Cortex of kidney (tissue), 1 donor: ENCODE measurements at places on chromosomes 16 and 17.

DNA sequence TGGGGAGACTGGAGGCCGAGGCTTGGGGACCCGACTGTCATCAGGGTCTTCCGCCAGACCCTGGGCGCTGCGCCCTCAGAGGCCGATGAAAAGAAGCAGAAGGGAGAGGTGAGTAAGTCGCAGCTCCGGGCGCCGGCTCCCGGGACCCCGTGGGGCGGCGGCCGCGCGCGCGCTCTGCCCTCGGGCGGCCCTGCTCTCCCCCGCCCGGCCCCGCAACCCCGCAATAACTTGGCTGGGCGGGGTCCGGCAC lies 392 bp upstream of the ABHD15 start:
- no peak for DNase-seq

DNA sequence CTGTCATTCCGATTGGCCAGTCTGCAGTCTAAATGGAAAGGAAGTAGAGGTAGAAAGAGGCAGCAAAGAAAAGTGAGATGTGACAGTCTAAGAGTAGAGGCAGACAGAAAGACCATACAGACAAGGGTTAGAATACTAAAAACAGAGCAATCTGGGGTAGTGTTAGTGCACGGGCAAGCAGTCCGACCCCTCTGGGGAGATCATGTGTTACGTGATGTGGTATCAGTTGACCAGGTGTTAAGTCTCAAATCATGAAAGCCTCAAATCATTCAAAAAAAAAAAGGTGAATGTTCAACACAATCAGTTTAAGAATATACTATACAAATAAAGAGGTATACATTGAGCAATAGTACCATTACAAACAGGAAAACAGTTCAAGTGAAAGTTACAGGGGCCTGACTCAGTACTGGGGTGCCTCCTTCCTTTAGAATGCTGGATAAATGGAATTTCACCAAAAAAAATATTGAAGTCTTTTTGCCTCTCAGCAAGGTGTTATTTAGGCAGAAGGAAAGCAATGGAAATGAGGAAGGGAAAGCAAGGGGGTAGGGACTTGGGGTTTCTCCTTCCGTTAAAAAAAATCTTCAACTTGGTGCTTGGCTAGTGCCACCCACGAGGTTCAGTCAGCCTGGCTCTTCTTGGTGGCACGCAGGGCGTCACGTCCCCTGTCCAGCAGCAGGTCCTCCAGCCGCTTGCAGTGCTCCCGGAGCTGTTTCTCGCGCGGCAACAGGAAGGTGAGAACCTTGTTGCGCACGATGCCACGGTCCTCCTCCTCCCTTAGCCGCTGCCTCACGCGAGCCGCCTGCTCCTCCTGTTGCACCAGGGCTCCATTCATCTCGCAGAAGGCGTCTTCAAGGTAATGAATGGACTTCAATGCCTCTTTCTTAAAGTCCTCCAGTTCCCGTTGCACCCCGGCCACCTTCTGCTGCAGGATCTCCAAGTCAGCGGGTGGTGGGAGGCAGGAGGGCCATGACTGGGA lies 616 bp downstream of the CCDC182 start:
- no peak for DNase-seq

- DNase-seq: no peak
These were observed 31.6 kb downstream of the MMP15 start for GRCh38 chr16:58057121-58057520.

- no peak for DNase-seq
These were observed 1.6 kb upstream of the KCNJ12 start for GRCh38 chr17:21374441-21375161.

DNA sequence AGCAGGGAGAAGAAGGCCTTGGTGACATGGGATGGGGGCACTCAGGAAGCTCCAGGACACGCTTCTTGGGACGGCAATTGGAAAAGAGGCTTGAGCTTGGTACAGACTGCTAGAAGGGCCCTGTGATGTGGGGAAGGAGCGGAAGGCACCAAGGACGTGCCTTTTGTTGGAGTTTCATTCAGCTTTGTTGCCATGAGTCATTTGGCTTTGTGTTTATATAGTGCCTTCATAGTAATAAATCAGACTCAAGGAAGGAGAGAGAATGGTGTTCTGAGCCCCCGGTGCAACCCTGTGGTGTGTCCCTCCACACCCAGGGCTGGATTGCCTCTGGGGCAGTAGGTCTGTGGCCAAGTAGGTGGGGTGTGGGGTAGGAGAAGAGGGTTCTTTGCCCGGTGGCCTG lies 7.4 kb upstream of the TBX4 start:
- DNase-seq: no peak

DNA sequence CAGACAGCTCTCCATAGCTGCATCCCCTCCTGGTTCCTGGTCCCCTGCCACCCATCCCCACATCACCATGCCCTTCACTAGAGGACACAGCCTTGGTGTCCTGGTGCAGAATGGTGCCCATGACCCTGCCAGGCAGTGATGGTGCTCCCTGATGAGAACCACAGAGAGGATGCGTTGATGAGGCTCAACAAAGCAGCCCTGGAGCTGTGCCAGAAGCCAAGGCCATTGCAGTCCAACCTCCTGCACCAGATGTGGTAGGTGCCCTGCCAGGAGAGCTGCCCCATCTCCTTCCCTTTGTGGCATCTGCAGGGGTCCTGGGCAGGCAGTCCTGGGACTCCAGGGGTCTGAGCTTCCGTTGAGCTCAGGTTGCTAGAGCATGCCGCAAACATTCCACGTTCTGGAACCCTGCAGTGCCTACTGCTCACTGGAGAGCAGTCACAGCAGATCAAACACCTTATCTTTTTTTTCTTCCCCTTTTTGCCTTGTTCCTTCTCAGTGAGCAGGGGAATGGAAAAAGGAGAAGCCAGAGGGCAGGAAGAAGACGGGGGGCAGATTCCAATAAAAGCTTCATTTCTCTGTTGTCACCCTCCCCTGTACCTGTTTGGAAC lies 5.3 kb upstream of the EPN3 start:
- DNase-seq: no peak

DNA sequence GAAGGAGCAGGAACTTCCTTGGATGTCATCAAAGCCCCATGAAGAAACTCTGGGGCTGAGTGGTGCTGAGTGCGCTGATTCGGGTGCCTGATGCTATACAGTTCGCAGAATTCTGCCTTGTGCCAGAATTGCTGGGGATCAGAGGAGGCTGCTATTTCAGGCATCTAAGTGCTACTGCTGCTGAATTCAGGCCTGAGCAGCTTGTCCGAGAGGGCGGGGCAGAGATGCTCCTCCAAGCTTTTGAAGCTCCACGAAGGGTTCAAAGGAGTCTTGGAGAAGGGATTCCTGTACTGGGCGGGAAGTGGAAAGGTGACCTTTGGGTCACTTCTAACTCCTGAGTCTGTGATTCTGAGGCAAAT lies 227.8 kb downstream of the CCDC182 start:
- DNase-seq: no peak

DNA sequence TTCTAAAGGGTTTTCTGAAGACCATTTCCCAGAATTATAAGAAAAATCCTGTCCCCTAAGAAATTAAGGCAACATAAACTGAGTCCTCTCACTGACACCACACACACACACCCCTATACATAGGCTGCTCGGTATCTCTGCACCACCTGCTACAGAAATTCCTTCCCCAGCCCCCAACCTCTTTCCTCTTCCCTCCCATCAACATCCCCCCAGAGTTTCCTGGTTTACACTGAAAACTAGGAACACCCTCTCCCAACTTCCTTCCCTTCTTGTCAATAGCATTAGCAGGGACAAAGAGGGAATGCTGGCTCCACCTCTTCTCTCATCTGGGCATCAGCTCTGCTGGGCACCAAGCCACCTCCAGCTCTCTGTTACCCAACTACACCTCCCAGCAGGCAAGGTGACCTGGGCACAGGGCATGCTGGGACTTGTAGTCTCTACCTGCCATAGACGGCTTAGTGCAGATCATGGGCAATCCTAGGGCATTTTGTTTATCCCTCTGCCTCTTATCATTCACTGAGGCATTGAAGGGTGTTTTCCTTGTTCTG lies 15.7 kb downstream of the CAVIN1 start:
- DNase-seq: no peak

- no peak for DNase-seq
These were observed 9.1 kb upstream of the TMEM100 start for GRCh38 chr17:55731586-55732250.

DNA sequence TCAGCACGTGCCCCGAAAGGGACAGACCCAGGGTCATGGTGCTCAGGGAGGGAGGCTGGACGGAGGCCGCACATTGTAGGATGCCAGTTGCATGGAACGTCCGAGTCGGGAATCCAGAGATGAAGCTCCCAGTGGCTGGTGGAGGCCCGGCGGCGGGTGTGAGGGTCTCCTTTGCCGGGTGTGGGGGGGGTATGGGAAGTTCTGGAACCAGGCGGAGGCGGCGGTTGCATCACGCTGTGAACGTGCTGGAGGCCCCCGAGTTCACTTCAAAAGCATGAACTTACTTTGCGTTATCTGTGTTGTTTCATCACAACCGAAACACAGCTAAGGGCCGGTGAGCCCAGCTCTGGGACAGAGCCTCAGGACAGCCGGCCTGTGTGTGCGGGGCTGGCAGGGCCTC lies 73.4 kb upstream of the GNG13 start:
- DNase-seq: no peak

GRCh38 chr16:24180451-24180850 lies 75.7 kb upstream of the CACNG3 start:
- no peak for DNase-seq

DNA sequence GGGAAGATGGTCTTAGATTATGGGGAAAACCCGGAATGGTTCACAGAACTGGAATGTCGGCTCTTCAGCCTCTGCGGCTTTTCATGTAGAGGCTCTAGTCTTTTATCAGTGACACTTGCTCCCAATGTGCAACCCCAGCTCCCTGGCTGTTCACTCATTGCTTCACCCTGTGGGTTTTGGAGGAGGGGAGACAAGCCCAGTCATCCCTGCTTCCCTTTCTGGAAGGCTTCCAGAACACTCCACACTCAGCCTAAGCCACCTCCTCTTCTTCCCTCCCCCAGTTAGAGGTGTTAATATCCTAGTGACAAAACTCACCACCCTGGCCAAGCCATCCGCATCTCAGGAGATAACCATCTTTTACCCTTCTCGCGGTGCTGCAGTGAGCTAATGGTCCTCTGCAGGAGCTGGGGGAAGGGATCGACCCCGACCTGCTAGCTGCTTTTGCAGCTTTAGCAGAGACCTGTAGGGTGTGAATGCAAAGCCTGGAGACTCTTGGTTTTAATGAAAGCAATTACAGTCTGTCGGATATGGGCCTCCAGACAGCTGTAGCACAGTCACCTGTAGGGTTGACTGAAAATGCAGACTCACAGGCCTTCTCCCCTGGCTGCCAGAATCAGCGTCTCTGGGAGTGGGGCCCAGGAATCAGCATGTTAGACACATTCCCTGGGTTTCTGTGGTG lies 24.3 kb upstream of the LASP1NB start:
- no peak for DNase-seq

DNA sequence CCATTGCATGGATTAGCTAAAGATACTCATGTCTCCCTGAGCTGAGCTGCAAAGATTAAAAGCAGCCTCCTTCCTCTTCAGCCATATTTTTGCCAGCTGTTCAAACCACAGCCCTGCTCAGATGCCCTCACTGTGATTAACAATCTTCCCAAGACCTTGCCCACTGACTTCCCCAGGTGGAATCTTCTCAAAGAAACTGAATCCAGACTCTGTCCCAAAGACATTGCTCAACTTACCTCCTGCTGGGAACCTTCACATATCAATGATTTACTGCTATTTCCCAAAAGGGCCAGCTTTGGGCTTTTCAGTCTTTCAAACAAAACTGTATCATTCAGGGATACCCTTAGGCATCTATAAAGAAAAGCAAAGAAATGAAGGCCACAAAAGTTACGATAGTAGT lies 9.2 kb downstream of the C17orf67 start:
- DNase-seq: no peak

DNA sequence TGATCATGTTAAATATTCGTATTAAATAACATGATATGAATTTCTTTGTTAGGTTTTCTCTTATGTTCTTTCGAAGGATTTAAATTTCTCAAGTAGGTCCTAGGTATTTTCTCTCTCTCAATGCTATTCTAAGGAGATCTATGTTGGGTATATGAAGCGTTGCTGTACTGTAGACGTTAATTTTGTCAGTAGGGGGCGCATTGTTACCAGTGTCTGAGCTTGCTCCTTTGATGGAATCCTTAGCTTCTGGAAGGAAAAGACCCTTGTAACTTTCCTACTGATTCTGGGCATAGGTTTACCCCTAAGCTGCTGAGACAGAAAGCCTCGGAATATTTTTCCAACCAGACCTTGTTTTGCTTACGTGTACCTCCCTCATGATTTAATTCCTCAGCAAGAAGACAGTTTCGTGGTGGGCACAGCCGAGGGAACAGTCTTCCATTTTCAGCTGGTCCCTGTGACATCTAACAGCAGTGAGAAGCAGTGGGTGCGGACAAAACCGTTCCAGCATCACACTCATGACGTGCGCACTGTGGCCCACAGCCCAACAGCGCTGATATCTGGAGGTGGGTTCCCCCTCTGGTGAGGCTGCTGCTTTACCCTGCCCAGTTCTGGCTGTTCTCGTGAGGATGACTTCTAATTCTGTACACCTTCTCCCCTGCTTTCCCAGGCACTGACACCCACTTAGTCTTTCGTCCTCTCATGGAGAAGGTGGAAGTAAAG lies 17.9 kb downstream of the UTP4 start:
- no peak for DNase-seq

DNA sequence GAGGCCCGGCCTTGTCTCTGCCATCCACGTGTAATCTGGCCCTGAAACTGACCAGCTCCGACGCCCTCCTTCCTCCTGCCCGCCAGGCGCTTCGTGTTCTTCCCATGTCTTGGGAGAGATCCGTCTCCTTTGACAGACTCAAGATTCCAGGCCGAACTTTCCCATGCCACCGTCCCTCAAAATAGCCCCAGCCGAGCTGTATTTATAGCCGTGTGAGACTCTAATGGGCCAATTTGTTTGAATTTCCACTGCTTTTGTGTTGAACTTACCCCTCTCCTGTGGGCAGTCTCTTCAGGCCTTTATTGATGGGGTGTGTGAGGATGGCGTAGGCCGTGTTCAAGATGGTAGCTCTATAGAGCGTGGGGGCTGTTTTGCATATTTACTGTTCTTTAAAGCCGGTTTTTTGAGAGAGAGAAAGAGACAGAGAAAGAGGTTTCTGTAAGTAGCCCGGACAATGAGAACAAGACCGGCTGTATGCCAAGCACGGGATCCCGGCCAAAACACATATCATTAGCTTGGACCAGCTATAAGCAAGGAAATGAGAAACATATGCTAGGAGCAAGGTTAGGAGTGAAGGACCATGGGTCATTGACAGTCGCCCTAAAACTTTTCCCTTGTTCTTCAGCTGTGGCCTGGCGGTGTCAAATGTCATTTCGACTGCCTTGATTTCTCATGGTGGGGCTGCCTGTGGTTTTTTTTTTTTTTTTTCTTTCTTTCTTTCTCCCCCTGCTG lies 124.5 kb upstream of the ZFHX3 start:
- no peak for DNase-seq

GRCh38 chr17:44108440-44109311 lies 14.8 kb downstream of the HDAC5 start:
- DNase-seq: no peak

DNA sequence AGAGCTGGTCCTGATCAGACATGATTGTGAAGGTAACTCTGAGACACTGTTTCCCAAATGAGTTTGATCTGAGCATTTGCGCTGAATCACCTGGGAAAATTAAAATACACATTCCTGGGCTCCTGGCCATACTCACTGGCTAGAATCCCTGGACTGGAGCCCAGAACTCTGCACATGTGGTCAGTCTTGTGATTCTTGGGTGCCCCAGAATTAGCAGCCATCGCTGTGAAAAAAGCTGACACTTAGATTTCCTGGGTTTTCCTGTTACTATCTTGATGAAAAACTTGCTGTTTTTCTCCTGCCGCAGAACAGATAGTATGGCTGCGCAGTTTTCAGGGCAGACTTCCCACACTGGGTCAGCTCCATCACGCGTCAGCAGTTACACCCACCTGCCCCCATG lies 24.6 kb downstream of the NECAB2 start:
- no peak for DNase-seq

GRCh38 chr17:62628831-62629555 lies 1.5 kb downstream of the MRC2 start:
- DNase-seq: no peak
